M059J (cell line): ENCODE measurements at places on chromosomes 7 and 10.

DNA sequence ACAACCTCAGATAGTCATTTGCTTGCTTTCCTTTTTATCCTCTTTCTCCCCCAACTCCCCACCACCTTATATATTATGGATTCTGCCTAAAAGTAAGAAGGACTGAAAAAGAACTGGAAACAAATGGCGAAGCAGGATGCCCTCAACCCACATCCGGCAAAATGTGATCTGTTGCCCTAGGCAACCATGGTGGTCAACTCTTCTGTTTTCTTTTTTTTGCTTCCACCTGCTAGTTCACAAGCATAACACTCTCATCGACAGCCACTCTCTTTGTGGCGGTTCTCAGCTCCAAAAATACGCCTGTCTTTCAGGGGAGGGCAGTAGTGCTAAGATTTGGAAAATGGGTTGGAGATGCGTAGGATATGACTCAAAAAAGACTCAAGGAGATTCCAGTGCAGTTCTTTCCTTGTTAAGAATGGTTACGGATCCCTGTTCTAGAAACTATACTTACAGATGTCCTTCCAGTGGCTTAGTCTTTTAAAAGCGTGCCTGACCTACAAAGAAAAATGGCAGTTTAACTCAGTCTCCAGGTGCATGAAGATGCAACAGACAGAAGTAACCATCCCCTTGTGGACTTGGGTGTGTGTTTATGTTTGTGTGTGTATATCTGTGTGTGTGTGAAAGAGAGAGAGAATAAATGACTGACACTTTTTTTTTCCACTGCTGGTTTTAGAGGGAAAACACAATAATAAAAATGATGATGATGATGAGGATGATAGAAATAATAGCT lies 10.7 kb downstream of the APBB1IP start:
- DNase-seq: peak; percentile 56

- DNase-seq: no peak
Measured at GRCh38 chr10:83959328-83959727, 180.0 kb upstream of the GHITM start.

- DNase-seq: peak; percentile 54
Measured at GRCh38 chr10:99964791-99965190, 45.0 kb downstream of the DNMBP start.

DNA sequence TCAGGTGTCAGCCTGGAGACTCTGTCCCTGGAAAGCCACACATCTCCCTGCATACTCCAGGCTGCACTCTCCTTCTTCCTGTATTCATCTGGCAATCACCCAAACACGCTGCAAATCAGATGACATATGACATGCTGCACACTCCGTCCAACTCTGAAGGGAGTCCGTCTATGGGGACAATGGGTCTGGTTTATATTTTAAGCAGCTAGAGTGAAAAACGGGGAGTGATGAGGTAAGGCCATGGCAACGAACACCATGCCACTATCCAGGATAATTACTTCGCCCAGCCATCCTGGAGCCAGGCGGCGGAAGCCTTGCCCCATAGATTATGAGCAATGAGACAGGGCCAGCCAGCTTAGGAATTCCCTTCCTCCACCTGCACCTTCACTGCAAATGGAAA lies 140.1 kb downstream of the PLXNA4 start:
- DNase-seq: peak; percentile 50

- DNase-seq: no peak
Measured at GRCh38 chr10:48684463-48684791, 246 bp upstream of the WDFY4 start.

- peak; percentile 95 for DNase-seq
Measured at GRCh38 chr7:92916770-92917224, 80.4 kb upstream of the CDK6 start.

DNA sequence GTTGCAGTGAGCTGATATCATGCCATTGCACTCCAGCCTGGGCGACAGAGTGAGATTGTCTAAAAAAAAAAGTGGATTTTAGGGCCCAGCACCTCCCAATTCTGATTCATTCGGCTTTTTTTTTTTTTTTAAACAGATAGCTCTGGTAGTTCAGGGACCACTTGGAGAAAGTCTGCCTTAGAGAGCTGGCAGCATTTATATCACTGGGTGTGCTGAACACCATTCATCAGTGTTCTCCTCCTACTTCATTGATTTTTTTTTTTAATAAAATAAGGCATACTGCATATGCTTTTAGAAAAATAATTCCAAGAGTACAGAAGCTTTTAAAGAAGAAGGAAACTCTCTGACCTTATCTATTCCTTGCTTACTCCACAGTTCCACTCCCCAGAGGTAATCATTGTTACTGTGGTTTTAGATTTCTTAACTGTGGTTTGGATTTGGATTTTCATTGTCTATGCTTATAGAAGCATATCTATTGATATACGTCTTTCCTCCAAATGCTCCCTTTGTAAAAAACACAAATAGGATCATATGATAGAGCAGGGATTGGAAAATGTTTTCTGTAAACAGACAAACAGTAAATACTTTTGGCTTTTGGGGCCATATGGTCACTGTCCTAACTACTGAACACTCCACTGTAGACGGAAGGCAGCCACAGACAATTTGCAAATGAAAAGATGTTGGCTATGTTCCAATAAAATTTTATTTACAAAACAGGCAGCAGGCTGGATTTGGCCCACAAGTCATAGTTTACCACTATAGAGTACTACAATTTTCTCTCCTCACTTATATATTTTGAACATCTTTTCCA lies 21.1 kb upstream of the SAR1A start:
- DNase-seq: peak; percentile 17

DNA sequence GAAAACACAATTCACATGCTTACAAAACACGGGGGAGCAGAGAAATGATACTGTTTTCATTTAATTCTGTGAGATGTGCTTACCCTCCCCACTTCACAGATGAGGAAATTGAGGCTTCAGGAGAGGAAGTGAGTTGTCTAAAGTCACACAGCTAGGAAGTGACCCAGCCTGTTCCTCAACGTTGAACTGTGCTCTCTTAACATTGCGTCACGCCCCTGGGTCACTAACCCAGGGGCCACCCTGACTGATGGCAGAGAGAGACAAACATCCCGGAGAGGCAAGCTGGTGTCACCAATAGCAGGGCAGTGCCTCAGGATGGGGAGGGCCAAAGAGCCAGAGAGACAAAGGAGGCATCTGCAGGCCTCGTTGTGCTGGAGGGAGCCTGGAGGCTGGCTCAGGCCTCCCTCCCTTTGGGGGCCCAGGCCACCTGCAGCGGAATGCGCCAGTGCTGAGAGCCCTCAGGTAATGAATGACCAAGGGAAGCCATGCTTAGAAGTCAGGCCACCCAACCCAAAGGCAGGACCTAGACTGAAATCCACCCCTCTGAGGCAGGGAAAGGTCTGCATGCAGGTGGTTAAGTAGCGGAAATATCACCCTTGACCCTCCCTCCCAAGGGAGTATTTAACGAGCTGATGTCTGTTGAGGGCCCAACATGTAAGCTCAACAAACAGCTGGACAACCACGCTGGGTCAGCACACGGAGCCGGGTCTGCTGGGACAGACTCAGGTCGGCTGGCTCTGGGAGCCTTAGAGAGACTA lies 81.3 kb downstream of the C10orf105 start:
- no peak for DNase-seq

DNA sequence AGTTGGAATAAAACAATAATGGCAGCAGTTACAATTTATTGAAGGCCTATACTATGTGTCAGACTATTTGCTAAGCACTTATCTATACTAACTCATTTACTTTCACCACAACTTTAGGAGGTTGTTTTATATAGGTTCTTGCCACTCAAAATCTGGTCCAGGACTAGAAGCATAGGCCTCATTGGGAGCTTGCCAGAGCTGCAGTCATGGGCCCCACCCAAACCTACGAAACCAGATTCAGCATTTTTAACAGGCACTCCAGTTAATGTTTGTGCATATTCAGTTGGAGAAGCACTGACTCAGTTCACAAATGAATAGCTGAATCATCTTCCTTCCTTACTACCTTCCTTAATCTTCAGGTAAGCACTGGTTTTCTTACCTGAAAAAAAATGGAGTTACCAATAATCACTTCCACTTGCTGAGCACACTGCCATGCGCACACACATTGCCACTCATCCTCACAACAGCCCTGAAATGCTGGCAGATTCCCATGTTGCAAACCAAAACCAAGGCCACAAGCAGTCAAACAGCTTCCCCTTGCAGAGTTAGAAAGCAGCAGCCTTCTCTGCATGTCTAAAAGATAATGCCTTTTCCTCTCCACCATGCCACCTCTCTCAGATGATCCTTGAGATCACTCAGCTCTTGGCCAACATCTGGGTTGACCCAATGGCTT lies 122.4 kb downstream of the SLC16A9 start:
- DNase-seq: no peak

DNA sequence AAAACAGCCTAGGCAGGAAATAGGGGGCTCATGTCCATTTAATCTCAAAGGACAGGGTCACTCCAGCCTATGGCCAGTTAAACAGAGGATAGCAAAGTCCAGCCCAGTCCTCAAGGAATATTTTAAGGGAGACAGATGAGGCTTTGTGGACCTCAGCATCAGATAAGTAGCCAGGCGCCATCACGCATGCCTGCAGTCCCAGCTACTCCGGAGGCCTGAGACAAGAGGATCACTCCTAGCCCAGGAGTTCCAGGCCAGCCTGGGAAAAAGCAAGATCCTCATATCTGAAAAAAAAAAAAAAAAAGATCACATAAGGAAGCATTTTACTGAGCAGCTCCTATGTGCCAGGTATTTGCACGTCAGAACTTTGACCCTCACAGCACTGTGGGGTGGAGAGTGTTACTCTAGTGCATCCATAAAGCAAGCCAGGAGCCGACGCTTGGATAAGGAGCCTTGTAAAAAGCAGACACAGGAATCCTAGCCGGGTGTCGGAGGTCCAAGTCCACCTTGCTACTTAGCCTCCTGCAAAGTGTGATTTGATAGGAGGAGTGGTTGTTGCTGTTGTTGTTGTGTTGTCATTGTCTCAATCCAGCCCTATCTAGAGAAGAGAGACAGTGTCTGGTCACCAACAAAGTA lies 61.8 kb upstream of the DOCK1 start:
- DNase-seq: no peak

DNA sequence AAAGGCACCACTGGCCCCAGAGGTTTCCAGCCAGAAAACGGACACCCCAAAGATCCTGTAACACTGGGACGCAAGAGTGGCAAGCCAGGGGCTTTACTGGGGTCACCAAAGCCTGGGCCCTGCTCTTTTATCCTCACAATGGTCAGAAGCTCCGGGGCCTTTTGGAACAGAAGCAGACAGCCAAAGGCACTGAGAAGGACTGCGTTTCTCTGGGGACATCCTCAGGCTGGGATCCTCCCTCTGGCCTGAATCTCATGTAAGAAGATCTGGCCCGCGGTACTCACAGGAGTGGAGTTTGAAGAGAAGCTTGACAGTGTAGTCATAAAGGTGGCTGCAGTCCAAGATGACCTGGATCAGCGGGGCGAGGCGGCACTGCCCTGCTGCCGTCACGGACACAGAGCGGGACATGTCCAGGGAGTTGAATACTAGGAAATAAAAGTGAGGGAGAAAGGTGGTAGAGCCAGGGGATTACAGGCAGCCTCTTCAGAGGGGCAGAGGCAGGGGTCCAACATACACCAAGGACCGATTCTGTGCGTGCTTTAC lies 81.4 kb downstream of the SPDYE5 start:
- DNase-seq: peak; percentile 11

GRCh38 chr10:19904202-19904661 lies 88.0 kb downstream of the PLXDC2 start:
- peak; percentile 59 for DNase-seq

DNA sequence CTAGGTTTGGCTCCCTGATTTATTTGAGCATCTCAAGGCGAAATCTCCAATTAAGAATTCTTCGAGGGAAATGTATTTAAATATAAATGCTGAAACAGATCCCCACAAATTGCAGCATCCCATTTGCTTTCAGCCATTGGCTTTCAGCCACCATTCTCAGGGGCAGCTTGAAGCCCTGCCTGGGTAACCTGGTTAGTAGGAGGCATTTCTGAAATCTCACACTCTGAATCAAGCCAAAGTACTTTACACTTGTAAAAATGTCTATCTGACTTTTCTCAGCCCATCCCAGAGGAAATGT lies 49.1 kb downstream of the GCC1 start:
- DNase-seq: no peak

GRCh38 chr10:77158666-77159065 lies 478.9 kb downstream of the KCNMA1 start:
- no peak for DNase-seq

DNA sequence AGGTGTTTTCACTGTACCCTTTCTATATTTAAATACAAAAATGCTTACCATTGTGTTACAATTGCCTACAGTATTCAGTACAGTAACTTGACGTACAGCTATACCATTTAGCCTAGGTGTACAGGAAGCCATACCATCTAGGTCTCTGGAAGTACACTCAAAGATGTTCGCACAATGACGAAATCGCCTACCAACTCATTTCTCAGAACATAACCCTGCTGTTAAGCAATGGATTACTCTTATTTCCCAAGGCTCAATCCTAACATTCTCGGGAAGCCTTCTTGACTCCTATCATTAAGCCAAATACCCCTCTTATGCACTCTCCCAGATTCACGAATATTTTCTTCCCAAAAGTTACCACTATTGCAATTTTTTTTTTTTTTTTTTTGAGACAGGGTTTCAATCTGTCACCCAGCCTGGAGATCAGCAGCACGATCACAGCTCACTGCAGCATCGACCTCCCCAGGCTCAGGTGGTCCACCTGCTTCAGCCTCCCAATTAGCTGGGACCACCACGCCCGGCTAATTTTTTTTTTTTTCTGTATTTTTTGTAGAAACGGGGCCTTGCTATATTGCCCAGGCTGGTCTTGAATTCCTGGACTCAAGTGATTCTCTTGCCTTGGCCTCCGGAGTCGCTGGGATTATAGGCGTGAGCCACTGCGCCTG lies 1.5 kb downstream of the CWF19L1 start:
- no peak for DNase-seq

DNA sequence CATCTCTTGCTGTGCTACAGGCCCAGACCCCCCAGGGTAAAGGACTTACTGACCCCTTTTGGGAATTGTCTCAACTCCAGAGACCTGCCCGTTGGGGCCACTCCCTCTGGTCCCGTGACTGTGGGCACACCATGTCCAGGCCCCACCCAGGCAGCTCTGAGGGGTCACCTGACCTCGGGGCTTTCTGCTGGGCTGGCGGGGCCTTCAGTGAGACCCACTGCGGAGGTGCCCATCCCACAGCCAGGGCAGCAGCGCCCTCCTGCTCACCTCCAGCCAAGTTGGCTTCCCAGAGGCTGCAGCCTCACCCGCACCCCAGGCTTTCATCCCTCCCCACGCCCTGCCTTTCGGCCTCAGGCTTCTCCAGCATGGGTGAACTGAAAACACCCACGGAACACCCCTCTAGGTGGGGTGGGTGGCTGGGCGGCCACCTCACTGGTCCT lies 147.2 kb downstream of the DNAJB6 start:
- DNase-seq: no peak

GRCh38 chr7:45865594-45866410 lies 7.1 kb downstream of the CCDC201 start:
- DNase-seq: no peak

- peak; percentile 99 for DNase-seq
Measured at GRCh38 chr7:1567896-1568510, 1.8 kb downstream of the PSMG3 start.

GRCh38 chr7:30134611-30135300 lies at the start of gene MTURN:
MTURN (plus strand) TSS chr7:30134986; CDS start chr7:30135137, 151 bp downstream.
- DNase-seq: peak; percentile 81

GRCh38 chr7:7706556-7707172 lies 11.7 kb downstream of the RPA3 start:
- no peak for DNase-seq
